ENCODE measurements at places on chromosomes 2 and 18.

DNA sequence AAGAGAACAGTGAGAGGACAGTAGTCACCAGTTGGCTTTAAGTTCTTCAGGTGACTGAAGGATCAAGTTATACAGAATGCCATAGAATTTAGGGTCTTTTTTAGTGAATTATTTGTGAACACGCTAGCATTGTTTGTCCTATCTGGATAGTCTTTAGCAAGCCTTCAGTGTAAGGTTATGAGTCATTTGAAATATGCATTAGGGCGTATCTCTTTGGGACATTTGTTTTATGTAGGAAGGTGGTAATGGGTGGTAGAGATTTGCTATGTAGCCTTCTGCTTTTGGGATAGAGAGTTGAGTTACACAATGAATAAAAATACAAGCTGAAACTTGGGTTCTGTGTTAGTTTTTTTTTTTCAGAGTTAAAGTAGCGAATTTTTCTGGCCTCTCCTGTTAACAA is 13.0 kb downstream of the ACTR2 start:
- no peak for DNase-seq

DNA sequence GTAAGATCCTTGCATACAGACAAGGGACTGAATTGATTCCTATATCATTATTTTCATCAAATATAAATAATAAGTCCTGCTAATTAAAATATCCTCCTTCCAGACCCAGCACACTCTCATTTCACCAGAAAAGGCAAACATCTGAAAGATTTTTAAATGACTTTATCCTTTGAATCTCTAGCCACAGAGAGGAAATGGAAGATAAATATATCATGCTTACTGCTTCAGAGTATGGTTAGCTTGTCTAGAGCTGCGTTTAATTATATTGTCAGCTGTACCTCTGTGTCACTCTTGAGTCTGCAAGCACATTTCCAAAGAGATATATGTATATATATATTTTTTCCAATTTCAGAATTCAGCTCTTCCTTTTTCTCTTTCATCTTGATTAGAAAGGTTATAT is 232.7 kb downstream of the TRIB2 start:
- no peak for DNase-seq

- no peak for DNase-seq
Measured at GRCh38 chr2:167652401-167652800, 595.0 kb downstream of the STK39 start.

DNA sequence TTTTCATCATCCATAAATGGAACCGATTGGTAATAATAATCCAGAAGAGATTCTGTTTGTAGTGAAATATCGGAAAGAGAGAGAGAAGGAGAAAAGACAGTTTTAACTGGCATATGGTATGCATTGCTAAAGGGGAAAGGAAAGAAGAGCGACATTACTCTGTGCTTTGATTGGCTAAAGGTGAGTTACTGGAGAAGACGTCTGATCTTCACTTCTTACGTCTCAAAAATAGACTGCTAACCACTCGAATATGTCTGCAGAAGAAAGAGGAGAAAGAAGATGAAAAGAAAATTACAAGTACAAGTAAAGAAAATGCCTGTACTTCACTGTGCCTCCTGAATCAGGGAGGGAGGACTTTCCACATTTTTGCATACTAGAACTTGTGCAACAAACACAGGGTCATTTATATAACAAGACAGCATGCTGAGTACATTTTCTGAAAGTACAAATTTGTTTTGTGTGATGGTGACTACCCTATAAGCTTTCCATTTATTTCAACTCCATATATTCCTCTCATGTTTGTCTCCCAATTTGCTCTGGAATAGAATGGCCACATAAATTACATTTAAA is 787.2 kb downstream of the RNF144A start:
- DNase-seq, result no peak

All from activated CD4-positive, alpha-beta T cell treated with anti-CD3 and anti-CD28 coated beads, Interleukin-2, amount 50 U/mL, for 24 hours (primary cell).